ENCODE measurements at places on chromosomes 6 and 20.

- no peak for DNase-seq
Measured at GRCh38 chr6:80363501-80364122, 257.1 kb downstream of the BCKDHB start.

DNA sequence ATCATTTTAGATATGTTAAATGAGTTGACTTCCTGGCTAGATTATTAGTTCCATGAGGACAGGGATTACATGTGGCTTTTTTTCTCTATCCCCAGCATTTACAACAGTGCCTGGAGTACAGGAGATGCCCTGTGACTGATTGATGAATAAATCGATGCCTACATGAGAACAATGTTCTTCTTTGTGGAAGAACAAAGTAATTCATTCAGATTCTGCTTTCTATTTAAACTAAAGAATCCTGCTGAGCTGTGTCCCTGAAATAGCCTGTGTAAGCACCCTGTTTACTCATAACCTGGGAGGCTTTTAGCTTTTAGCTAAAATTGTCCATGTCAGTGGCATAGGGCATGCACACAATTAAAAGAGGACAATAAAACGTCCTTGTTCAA is 125.1 kb upstream of the BTBD3 start:
- no peak for DNase-seq

DNA sequence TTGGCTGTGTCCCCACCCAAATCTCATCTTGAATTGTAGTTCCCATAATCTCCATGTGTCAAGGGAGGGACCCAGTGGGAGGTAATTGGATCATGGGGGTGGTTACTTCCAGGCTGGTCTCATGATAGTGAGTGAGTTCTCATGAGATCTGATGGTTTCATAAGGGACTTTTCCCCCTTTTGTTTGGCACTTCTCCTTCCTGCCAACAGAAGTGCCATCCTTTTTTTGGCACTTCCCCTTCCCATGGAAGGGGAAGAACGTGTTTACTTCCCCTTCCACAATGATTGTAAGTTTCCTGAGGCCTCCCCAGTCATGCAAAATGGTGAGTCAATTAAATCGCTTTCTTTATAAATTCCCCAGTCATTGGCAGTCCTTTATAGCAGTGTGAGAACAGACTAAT is 18.0 kb upstream of the PI3 start:
- no peak for DNase-seq

GRCh38 chr6:142510211-142510610 is 208.4 kb downstream of the ADGRG6 start:
- peak; percentile 43 for DNase-seq

GRCh38 chr6:75937846-75938245 is 134.6 kb downstream of the IMPG1 start:
- DNase-seq, result no peak

Data from right lung (tissue), 10 donors.